ENCODE measurements at places on chromosomes 11 and 22. TPM values are rescaled to one million over a fixed set of nuclear protein-coding genes. Genes with fewer than 3 reads are reported as not detected.

Gene RIMBP3B
- total RNA-seq, result not detected

Gene SUSD2
- total RNA-seq, result 0.16 TPM

Gene KCNQ1OT1
- total RNA-seq, result 0.31 TPM

Gene SULT4A1
- total RNA-seq, result 0.08 TPM

Gene CD3E
- total RNA-seq, result not detected

Gene DNAJB13
- total RNA-seq, result not detected

Gene CCDC89
- 0.76 TPM for total RNA-seq

Gene C22orf15
- not detected for total RNA-seq

Gene ART1
- total RNA-seq, result not detected

Gene NAALADL1
- total RNA-seq, result 32.8 TPM

Gene SAA4
- not detected for total RNA-seq

Measured in hair follicular keratinocyte (primary cell).